ENCODE measurements at places on chromosomes 16 and 17.

GRCh38 chr16:4660454-4661007, 32.8 kb upstream of the NUDT16L1 start:
- peak; percentile 64 for DNase-seq

- no peak for DNase-seq
These were observed 2.6 kb downstream of the SLC6A4 start for GRCh38 chr17:30232824-30233427.

GRCh38 chr17:2433696-2434095, 32.8 kb upstream of the MNT start:
- DNase-seq, result no peak

- peak; percentile 96 for DNase-seq
These were observed 57.4 kb downstream of the HS3ST3A1 start for GRCh38 chr17:13544292-13544691.

- no peak for DNase-seq
These were observed 60.7 kb downstream of the ABCC6 start for GRCh38 chr16:16162591-16162990.
